Thymus (tissue), 14 donors: ENCODE measurements at places on chromosomes 5 and 9.

DNA sequence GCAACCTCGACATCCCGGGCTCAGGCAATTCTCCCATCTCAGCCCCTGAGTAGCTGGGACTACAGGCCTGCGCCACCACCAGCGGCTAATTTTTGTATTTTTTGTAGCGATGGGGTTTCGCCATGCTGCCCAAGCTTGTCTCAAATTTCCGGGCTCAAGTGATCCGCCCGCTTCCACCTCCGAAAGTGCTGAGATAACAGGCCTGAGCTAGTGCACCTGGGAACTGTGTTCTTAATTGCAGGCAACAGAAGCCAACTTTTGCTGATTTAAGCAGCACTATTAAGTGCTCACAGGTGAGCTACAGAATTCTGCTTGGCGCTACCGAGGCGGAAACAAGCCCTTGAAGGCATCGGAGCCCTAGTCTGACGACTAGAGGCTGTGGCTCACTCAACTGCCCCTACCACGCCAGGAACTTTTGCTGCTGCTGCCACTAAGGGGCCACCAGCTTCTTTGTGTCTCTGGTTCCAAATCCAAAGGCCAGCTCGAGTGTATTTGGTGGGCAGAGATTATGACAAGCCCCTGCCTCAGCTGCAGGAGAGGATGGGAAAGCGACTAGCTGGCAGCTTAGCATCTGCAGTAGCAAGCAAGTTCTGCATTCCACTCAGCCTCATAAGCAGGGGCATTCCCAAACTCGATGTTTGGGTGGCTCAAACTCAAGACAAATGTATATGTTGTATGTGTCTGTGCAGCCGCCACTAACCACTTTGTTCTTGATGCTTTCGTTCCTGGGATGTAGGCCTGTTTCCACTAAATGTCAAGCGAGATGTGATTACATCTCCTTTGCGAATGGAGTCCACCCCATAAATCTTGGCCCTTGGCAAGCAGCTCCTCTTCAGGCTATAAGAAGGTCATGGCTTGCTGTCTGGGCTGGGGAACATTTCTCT is 10.6 kb upstream of the HMCN2 start:
- DNase-seq = no peak

DNA sequence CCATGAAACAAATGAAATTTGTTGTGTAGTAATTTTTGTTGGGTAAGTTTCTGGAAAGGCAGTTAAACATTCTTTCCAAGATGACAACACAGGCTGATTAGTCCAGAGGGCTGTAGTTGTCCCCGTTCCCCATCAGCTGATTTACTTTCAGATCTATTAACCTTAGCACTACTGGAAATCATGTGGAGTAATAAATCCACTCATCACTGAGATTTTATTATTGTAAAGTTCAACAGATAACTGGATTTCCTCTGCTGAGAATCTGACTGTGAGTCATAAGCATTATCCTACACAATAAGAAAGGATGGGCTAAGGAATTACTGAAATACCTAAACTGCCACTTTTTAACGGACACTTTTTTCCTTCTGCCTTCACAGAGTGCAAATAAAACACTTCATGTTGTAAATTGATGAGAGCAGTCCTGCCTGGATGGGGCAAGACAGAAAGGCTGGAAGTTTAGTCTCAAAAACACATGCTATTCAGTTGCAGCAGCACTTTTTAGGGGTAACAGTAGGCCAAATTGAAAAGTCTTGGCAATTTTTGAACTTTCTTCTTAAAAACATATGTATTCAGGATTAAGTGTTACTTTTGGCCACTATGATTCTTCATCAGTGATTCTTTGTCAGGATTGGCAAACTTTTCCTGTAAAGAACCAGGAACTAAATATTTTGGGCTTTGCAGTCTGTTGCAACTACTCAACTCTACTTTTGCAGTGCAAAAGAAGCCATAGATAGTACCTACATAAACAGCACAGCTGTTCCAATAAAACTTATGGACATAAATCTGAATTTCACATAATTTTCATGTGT is 7.0 kb downstream of the STOM start:
- DNase-seq = no peak

GRCh38 chr9:91603932-91604331 is 180.3 kb upstream of the NFIL3 start:
- no peak for DNase-seq

DNA sequence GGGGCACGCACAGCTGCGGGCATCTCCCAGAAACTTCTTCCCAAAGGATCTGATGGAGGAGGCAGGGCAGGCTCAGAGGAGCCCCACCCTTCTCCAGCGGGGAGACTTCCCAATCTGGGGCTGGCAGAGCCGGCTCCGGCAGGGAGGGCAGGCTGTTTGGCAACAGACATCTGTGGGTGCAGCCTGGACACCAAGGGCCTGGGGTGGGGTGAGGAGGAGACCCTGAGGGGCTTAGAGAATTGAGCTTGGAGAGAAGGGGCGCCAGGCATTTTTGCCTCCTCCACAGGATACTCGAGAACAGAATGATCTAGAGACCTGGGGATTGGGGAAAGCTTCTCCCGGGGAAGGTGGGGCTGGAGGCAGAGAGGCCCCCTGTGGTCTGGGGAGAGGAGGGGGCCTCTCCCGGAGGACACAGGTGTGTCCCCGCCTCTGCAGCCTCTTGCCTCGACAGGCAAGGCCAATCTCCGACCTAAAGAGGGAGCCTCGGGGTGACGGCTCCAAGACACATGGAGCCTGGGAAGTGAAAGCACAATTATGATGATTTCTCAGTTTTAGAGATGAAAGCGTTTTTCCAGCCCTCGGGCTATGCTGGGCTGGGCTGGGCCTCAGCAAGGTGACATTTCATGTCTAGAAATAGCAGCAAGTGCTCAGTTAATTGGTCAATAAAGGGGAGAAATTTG is 8.4 kb downstream of the LHX3 start:
- DNase-seq = no peak

DNA sequence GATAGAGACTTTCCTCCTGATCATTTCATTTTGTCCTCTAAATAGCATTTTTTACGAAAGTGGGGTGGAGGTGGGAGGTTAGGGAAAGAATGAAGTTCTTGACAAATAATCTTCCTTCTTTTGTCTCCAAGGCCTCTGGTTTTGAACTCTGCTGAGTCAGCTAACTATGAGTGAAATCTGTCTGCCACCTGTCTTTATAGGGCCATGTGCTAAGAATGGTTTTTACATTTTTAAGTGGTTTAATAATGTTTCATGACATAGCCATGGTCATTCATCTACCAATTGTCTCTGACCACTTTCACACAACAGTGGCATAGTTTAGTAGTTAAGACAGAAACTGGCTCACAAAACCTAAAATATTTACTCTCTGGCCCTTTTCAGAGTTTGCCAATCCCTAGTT is 7.6 kb downstream of the MAN2A1 start:
- no peak for DNase-seq

DNA sequence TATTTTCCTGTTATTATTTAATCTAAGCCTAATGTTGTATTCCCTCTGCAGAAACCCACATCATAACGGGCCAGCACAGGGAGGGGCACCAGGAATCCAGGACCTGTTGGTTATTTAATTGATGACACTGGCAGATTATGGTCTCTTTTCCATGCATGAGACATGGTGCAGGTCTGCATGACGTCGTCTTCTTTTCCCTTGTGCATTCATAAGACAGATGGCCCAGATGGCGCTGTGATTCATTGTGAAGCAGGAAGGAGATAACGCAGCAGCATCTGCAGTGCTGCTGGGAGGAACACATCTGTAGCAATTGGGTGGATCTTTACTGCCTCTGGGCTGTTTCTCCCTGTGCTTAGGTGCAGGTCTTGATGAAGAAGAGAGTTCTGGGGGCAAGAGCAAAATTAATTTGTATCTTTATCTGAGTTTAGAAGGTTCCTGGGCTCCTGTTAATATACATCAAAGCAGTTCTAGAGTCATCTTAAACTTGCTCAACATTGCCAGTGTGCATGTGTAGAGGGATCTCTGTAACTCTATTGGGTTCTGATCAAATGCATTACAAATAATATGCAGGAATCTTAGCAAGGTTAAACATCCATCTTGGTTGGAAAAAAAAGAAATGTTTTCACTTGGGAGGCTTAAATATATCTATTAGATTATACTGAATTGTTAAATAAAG is 176.1 kb downstream of the PCSK1 start:
- DNase-seq = no peak

DNA sequence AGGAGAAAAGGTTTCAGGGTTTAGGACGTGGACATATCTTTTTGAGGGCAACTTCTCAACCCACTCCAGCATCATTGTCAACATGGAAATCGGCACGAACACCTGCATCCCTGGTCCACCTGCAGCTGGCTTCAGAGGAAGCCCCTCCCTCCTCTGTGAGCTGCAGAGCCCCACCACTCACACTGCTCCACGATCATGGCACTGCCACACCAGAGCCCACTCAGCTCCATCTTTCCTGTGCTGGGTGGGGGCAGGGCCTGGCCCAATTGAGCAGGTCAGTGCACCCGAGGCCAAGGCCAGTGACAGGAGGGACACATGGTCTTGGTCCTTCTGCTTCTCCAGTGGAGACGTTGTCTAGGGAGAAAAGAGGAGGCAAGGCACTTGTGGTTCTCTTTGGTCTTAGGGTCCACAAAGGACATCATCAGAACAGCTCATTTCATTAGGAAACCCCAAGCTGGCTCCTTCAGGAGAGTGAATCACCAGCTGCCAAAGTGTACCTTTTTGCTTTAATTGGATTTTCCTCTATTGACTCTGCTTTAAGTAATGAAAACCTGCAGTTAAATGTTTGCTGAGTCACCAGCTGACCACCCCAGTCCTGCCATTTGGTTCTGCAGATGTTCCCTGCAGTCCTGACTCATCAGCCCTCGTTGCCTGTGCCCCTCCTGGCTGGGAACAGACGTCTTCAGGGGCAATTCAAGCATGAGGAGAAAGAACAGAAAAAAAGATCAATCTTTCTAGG is 56.2 kb downstream of the UBE2QL1 start:
- no peak for DNase-seq

DNA sequence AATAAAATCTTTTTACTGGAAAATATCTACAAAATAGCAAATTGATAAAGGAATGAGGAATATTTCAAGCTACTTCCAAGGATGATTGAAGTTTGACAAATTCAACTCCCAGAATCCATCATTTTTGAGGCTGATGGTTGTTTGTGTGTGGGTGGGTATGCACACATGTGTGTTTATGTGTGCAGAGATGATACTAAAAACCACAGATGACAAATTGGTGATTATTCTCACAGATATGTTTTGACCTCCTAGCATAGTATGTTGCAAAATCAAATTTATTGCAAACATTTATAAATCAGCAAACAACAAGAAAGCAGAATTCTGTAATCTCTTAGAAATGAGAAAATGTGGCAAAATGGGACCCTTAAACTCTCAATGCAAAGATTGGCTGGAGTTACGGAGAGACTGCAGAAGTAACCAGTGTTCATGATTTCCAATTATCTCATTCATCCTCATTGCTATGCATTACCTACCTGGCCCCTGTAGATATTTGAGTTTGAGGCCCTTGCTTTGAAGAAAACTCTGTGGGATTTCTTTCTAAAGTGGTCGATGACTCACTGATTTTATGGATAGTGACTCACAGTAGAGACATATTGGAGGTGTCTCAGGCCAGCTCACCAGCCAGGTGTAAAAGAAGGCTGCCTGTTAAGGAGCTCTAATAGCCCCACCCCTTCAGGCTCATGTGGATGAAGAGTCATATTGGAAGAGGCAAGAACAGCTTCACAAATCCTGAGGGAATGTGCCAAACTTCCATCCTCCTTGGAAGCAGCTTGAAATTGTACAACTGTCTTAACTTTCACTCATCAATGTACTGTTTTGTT is 44.6 kb upstream of the TMC1 start:
- DNase-seq = no peak

DNA sequence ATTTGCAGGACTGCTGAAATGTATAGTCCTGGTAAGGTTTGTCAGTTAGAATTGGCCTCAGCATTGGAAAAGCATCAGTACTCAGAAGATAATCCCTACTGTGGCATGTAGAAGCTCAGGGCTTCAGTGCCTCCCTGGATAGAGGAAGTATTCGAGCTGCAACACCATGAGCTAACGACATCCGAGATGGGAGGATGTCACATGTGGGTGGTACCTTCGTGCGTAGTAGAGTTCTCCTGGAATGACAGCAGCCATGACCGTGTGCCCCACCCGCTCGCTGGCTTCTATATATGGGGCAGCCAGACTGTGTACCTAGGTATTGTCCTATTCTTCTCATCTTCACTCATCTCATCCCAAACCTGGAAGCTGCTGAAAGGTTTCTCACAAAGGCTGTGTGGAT is 345.8 kb upstream of the KLF9 start:
- DNase-seq = no peak

DNA sequence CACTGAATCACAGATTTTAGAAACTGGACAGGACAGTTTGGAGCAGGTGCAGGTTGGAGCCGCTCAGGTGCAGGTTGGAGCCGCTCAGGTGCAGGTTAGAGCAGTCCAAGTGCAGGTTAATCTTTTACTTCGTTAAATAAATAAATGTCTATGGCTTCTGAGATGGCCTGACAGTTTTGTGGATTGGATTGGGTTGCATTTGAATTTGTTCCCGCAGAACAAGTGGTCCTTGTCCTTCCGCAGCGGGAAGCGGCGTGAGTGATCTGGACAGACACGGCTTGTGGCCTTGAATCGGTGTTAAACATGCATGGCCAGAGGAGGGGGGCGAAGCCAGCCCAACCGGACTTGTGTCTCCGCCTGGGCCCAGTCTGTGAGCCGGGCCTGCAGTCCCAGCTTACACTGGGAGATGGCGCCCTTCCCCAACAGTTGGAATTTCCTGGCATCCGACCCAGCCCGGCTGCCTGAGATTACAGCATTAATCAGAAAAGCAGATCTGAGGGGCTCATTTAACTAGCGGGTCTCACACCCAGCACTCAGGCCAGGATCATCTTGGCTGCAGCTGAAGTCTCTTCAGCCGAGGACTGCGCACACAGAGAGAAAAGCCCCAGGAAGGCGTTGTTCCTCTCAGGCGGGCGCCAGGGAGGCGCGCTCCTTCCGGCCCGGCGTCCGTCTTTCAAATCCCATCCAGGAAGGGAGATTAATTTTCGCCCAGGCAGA is 1.5 kb upstream of the OLFM1 start:
- peak; percentile 32 for DNase-seq

DNA sequence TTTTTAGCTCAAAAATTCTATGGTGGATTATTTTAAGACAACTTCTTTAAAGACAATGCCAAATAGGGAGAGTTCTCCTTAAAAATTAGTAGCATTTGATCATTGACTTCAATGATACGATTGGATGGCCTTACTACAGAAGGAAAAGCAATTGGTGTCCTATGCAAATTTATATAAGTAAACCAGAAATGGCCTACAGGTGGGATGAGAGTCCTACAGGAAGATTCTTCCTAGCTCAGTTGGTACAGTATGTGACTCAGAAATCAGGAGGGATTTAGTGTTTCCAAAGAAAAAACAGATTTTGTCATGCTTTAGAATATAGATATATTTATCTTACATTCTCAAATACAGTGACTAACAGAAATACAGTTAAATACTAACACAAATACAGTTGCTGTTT is 6.5 kb downstream of the ANKRA2 start:
- DNase-seq = no peak

GRCh38 chr5:10401498-10401897 is 40.2 kb upstream of the ROPN1L start:
- DNase-seq = no peak
